ENCODE measurements at places on chromosomes 1 and 21.

DNA sequence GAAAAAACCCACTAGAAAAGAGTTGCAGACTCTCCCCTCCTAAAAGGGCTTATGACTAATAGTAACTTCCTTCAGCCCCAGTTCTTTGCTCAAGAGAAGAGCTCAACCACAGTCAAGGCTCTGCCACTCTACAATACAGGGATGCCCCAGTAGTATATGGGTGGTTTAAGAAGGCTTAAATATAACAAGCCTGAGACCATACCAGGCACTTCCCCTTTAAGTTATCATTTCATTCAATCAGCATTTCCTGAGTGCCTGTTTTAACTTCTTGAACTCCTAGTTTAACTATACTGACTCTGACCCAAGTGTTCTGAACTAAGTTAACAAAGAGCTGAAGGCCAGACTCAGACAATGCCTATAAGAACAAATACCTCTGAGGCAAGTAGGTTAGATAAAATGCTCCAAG lies 19.8 kb downstream of the PRPF38A start:
- no peak for DNase-seq

- DNase-seq, result no peak
Observed at GRCh38 chr1:25527226-25527846, 16.1 kb upstream of the LDLRAP1 start.

DNA sequence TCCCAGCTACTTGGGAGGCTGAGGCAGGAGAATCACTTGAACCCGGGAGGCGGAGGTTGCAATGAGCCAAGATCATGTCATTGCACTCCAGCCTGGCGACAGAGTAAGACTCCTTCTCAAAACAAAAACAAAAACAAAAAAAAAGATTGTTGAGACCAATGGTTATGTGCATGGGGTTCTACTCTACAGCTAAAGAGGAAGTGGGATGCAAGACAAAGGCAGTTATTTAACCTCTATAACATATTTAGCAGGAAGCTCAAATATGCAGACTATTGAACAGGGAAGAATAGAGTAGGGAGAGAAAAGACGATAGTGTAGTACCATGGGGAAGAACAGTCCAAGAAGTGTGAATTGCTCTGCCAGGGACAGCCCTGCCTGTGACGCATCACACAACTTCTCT lies 227.7 kb downstream of the SMYD3 start:
- no peak for DNase-seq

DNA sequence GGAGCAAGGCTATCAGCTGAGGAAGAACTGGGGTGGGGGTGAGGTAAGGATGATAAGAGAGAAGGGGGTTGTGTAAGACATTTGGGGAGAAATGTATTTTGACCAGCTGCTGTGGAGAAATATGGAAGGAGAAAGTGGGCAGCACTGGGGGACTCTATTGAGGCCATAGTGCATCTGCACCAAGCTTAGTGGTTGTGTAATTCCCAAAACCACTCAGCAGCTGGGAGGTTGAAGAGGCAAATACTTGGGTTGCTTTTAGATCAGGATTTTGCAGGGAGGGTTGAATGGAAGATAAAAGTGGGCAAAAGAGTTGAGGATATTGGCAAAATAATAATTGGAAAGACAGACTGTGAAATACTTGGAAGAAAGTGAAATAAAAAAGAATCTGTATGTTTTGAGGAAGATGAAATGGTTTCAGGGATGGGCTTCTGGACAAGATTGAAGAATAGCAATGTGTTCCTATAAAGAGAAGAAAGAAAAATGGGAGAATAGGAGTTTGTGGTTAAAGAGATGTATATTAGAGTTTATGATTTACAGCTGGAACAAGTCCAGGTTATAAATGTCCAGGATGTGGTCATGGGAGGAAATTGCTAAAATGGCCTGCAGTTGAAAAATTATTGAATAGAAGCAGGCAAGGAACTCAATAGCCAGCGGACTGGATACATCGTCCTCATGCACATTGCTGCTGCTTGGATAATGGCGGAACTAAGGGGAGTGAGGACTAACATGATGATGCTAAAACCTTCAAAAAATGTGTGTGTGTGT lies 162.7 kb downstream of the DNM3 start:
- DNase-seq, result no peak

DNA sequence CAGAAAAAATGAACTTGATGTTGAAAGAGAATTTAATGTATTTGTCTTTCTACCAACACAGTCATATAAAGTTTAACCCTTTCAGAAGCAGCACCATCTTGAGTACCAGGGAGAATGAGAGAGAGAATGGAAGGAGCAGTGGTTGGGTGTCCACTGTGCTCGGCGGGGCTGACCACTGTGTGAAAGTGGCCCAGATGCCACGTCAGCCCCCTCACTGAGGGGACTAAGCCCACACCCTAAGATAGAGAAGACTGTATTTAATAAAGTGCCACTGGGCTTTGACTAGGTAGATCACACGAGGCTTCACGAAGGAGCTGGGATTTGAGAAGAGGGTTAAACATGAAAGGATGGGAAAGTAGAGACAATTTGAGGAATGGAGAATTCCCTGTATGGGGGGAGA lies 31.2 kb downstream of the BATF3 start:
- DNase-seq, result no peak

DNA sequence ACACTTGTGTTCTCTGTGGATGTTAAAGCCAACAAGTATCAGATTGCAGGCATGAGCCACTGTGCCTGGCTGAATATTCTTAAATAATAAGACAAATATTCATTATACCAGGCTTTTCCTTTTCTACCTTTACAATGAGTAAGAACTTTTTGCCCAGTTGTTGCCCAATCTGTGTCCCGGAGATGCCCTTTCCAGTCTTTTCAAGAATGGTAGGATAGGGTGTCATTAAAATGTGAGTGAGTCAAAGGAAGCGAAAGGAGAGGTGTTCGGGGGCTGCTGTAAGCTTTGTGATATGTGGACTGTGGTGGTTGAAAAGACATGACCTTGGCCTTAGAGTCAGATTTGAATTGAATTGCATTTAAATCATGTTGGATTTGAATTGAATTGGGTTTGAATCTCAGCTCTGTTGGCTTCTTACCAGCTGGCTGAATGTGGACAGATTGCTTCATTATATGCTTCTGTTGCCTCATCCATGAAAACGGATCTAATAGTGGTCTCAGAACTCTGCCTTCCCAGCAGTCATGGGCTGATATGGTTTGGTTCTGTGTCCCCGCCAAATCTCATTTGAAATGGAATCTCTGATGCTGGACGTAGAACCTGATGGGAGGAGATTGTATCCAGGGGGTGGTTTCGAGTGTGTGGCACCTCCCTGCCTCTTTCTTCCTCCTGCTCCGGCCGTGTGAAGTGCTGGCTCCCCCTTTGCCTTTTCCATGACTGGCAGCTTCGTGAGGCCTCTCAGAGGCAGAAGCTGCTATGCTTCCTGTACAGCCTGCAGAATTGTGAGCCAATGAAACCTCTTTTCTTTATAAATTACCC lies 22.7 kb upstream of the AADACL3 start:
- no peak for DNase-seq

DNA sequence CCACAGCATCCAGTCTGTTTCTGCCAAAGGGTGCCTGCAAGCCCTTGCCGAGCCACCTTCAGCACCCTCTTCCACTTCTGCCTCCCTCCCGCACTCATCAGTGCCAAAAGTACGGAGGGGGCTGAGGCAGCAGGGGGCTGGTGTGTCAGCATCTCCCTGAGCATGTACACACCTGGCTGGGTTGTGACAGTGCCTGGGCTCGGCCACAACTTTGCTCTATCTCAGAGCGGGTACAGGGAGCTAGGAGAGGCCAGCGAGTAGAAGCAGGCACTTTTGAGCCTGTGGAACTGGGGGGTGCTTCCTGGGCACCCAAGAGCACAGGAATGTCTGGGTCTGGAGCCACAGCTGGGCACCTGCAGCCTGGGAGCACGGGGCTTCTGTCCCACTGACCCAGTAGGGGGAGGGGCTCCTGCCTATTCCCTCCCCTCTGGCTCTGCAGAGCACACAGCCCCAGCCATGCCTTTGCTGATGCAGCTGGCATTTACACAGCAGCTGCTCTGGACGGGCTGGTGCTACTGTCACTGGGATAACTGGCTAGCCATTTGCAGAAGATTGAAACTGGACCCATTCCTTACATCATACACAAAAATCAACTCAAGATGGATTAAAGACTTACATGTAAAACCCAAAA lies 319.8 kb upstream of the RRP15 start:
- no peak for DNase-seq

GRCh38 chr1:200172311-200172710 lies 144.8 kb downstream of the NR5A2 start:
- no peak for DNase-seq

GRCh38 chr1:102163799-102164198 lies 167.1 kb upstream of the OLFM3 start:
- no peak for DNase-seq

DNA sequence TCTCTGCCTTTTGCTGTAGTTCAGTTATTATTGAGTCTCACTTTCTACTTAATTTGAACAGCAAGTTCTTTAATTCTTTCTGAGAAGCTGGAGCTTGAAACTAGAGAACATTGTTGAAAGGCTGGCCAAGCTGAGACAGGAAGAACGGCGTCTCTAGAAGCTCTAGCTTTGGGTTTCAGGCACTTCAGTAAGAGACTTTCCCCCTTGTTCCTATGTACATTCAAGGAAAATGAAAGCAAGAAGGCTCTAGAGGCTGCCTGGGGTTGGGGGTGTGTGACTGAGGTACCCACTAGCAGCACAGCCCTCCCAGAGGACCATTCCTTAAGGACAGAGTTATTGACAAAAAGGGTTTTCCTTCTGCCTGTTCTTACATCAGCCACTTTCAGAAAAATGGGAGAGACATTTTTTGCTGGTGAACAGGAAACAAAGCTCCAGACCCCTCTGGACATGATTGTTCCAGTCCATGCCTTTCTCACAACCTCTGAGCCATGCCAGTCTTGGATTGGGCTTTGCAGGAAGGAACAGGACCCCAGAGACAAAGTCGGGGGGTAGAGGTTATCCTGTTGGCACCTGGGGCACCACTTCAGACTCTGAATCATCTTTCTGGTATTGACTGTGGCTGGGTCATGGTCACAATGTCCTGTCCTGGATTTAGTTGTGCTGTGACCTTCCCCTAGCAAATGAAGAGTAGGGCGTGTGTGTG lies 63.1 kb downstream of the LAMC2 start:
- DNase-seq, result no peak

- no peak for DNase-seq
Observed at GRCh38 chr21:42688841-42689371, 35.5 kb downstream of the PDE9A start.

- DNase-seq, result no peak
Observed at GRCh38 chr1:52007215-52008002, 16.9 kb upstream of the RAB3B start.

GRCh38 chr1:156742017-156742416 lies 1.1 kb upstream of the MRPL24 start:
- DNase-seq, result no peak

DNA sequence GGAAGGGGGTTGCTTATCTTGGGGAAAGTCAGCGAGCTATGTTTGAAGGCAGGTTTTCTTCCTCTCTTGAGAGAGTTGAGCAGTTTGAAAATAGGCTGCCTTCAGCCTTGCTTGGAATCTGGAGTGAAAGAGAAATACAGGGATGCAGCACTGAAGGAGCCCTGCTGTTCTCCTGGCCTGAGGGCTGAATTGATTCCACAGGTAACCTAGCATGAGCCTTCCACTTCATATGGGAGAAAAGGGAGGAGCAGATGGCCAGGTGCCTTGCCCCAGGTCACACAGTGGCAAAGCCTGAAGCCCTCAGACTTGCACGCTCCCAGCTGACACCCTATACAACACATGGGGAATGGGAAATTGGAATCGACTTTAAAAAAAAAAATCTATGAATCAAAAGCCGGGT lies 88.0 kb upstream of the WLS start:
- no peak for DNase-seq

DNA sequence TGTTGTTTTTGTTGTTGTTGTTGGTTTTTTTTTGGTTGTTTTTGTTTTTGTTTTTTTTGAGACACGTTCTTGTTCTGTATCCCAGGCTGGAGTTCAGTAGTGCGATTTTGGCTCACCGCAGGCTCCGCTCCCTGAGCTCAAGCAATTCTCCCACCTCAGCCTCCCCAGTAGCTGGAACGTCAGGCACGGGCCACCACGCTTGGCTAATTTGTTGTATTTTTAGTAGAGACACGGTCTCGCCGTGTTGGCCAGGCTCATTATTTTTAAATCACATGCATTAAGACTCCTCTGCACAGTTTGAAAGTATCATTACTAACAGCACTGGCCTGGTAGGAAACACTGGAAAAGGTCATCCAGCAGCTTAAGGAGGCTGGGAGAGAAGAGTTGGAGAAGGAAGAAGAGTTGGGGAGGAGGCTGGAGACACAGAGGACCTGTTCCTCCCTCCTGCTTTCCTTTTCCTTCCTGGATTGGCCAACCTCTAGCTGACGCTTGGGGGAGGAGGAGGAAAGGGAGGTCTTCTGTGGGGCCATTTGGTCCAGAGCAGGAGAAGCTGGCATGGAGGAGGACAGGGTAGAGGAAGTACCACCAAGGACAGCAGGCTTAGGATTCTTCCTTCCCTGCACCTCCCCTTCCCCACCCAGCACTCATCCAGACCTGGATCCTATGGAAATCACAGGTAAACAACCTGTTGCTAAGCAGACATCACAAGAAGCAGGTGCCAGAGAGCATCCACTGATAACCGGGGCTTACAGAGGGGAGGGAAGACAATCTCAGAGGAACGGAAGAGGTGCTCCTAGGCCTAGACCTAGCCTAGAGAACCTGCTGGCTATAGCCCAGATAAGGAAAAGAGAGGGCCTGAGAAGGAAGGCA lies 71.9 kb upstream of the GOLT1A start:
- DNase-seq, result no peak

DNA sequence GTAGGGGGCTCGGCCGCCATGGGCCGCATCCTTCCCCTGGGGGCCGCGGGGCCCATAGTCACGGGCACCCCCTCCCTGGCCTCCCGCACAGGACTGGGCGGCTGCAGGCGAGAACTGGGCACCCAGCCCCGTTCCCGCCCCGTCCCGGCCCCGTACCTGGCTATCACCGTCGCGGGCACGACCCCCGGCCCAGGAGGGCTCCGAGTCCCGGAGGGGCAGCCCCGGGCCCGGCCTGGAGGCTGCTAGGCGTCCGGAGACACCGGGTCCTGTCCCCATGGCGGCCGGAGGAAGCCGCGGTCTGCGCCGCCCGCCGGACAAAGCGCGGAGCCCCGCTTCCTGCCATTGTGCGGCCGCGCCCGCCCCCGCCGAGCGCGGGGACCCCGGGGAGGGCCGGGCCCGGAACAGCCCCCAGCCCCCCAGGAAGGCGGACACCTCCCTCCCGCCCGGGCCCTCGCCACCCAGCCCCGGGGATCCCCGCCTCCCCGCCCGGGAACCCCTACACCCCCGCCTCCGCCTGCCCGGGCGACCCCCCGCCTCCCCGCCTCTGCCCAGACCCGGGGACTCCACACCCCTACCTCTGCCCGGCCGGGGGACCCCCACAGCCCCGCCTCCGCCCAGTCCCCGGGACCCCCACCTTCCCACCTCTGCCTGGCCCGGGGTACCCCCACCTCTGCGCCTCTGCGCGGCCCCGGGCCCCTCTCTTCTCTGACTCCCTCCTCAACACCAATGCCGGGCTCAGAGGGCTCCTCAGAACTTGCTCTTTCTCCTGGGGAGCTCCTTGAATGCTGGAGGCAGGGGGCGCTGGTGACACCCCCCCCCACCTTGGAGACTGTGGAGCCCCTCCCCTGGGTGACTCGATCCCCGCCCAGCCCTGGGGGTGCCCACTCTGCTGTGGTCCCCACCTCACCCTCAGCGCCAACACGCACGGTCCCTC lies 6.0 kb downstream of the PLEKHG5 start:
- DNase-seq, result no peak

- DNase-seq, result no peak
Observed at GRCh38 chr1:226873771-226874578, 3.6 kb downstream of the PSEN2 start.
